ENCODE measurements at places on chromosomes 7 and 10.

DNA sequence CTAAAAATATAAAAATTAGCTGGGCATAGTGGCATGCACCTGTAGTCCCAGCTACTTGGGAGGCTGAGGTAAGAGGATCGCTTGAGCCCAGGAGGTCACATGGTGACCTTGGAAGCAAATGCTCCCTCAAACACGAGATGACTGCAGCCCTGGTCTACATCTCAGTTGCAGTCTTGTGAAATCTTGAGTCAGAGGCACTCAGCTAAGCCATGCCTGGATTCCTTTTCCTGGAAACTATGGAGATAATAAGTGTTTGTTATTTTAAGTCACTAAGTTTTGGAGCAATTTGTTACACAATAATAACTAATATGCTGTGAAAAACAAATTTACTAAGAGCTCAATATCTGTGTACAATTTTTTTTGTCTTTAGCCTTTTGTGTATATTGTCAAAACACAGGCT lies 284.3 kb upstream of the KAT6B start:
- no peak for DNase-seq

- DNase-seq, result peak; percentile 66
Observed at GRCh38 chr10:22252801-22253579, 35.2 kb upstream of the EBLN1 start.

- DNase-seq, result no peak
Observed at GRCh38 chr7:149598721-149599308, 101.2 kb upstream of the ZNF746 start.

DNA sequence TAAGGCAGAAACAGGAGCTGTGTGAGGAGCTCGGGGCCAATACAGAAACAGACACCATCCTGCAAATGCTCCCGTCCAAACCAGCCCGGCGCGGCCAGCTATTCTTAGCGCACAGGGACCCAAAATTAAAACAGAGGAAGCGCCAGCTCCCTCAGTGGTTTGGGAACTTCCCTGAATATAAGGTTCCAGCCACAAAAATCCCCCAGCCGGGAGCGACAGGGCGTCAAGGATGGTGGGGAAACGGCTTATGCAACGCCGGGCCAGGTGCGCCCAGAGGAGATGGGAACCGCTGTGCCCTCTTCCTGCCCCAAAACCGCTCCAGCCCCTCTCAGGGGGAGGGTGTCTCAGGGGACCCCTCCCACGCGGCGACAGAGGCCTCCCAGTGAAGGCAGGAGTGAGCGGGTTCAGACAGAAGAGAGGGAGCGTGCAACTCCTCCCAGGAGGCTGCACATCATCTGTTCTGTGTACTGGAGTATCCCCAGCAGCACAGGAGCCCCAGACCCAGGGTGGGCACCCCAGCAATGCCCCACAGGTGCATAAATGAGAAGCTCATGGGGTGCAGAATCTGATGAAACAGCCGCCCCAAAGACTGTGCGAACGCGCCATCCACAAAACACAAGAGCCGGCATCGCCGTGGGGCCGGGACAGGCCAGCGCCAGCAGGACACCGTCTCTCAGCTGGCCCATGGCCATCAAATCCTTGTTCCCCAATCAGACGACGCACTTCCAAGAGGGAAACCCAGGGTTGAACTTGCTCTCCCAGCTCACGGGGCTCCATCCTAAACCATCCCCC lies 73.9 kb upstream of the PDGFA start:
- DNase-seq, result no peak

- DNase-seq, result no peak
Observed at GRCh38 chr10:78259391-78259790, 225.7 kb downstream of the RPS24 start.

DNA sequence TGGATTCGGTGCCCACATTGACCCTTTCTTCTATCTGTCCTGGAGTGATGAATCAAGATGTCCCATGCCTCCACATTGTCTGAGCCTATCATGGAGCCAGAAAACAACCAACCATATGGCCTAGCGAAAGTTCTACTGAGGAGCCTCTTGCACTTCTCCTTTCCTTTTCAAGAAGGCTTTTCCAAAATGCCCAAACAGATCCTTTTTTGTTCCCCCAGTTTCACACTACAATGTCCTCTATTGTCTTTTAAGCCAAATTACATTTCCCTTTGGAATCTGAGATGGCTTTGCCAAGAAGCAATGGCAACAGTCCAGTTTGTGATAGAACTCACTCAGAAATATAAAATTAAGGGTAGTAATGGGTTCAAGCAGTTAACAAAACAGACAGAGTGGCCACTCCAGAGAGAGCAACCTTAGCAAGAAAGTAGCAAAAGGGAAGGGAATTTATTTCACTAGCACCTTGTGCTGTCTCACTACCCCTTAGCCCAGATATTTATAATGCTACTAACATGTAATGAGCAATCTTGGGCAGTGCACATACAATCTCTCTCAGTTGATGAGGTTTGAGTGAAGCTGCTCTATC lies 194.6 kb upstream of the PDE1C start:
- DNase-seq, result no peak
